MCF 10A (cell line): ENCODE measurements at places on chromosomes 3 and 15. TPM values are rescaled to one million over a fixed set of nuclear protein-coding genes. Genes with fewer than 3 reads are reported as not detected.

Gene PPM1M
- total RNA-seq, result 10.4 and 14.0 TPM in 2 replicates

Gene TEX55
- not detected in 2 replicates for total RNA-seq

Gene CPNE9
- not detected in 2 replicates for total RNA-seq

Gene ITGB5
- 100 and 101 TPM in 2 replicates for total RNA-seq

Gene UQCC5
- total RNA-seq, result 22.6 and 25.9 TPM in 2 replicates

Gene BDH1
- total RNA-seq, result 38.6 and 41.9 TPM in 2 replicates

Gene HRG
- total RNA-seq, result 0.16 and 0.20 TPM in 2 replicates

Gene ACKR2
- 0.42 and 0.61 TPM in 2 replicates for total RNA-seq
